ENCODE measurements at places on chromosomes 16 and 17.

GRCh38 chr17:48148854-48149786, 41.6 kb downstream of the SNX11 start:
- ATAC-seq = no peak

- ATAC-seq = no peak
These were observed 16.4 kb upstream of the GLG1 start for GRCh38 chr16:74623214-74623838.

- ATAC-seq = no peak
These were observed 50.9 kb downstream of the TEX2 start for GRCh38 chr17:64212122-64212521.

DNA sequence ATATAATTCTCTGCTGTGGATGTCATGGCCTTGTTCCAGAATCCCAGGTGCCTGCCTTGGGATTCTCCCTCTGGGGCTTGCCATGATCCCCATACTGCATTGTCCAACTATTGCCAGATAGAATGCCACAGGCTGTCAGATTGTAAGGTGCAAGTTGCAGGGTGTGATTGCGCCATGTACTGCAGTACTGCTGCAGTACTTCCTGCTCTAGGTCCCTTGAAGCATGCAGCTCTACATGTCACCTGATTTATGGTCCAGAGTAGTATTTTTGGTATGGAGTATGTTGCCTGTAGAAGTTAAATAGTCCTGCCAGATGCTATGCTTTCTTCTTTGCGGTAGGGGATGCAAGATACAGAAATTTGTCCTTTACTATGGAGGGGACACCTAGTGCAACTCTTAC, 7.0 kb upstream of the SLFN5 start:
- ATAC-seq = no peak

GRCh38 chr16:88010968-88011483, 59.8 kb downstream of the BANP start:
- no peak for ATAC-seq

- ATAC-seq = no peak
These were observed 877 bp upstream of the KREMEN2 start for GRCh38 chr16:2963074-2963722.

- ATAC-seq = no peak
These were observed 10.9 kb downstream of the LYRM9 start for GRCh38 chr17:27882162-27882840.

DNA sequence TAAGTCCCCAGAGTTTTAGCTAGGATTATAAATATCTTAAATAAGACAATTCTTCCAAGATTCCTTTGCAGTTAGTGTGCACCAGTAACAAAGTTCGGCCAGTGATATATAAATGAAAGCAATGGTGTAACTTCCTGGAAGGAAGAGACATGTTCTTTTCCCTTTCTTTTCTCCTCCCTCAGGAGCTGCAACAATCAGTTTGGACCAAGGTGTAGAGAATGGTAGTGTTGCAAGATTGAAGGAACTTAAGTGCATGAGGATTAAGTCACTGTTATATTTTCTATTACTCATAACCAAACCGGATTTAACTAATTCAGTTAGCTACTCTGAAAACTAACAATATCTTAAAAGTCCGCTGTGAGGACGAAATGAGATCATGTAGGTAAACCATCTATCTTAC, 68.9 kb upstream of the KCNJ16 start:
- ATAC-seq = no peak

- peak; percentile 95 for ATAC-seq
These were observed at the start of gene SBK1 for GRCh38 chr16:28291651-28292626. Gene SBK1, plus strand, starts transcription at chr16:28292525. Its CDS starts 24,867 bp downstream, at chr16:28317392.

- no peak for ATAC-seq
These were observed 634.1 kb upstream of the RBFOX1 start for GRCh38 chr16:6698548-6698947.

DNA sequence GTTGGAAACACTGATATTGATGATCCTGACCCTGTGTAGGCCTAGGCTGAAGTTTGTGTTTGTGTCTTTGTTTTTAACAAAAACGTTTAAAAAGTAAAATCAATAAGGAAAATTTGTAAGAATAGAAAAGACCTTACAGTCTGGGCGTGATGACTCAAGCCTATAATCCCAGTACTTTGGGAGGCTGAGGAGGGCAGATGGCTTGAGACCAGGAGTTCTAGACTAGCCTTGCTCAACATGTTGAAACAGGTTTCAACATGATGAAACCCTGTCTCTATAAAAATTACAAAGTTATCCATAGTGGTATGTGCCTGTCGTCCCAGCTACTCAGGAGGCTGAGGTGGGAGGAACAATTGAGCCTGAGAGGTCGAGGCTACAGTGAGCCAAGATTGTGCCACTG, 18.3 kb upstream of the TOM1L1 start:
- ATAC-seq = no peak

- no peak for ATAC-seq
These were observed 15.7 kb downstream of the SLC52A1 start for GRCh38 chr17:5019475-5019956.
